ENCODE measurements at places on chromosomes 12 and 14.
A peak's percentile ranks its signal among the peaks of the same experiment; 100 is the strongest.

GRCh38 chr14:104821971-104822608 lies 21.2 kb downstream of the ZBTB42 start:
- no peak for DNase-seq

DNA sequence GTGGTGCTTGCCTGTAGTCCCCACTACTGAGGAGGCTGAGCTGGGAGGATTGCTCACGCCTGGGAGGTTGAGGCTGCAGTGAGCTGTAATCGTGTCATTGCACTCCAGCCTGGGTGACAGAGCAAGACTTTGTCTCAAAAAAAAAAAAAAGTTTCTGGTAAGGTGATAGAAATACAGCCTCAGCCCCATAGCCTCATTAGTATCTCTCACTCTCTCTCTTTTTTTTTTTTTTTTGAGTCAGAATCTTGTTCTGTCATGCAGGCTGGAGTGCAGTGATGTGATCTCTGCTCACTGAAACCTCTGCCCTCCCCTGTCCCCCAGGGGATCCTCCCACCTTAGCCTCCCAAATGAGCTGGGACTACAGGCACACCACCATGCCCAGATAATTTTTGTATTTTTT lies 19.2 kb downstream of the MTHFD1 start:
- no peak for DNase-seq

DNA sequence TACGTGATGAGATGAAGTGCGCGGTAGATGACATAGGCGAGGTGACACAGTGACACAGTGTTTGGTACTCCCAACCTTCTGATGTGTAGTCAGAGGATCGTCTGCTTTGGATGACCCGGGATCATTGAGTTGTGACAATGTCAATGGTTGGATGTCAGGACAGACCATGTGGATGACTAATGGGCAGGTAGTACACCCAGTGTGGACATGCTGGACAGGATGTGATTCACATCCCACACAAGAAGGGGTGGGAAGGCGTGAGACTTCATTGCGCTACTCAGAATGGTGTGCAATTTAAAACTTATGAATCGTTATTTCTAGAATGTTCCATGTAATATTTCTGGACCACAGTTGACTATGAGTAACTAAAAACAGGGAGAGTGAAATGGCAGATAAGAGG lies 23.8 kb downstream of the MAP3K9 start:
- no peak for DNase-seq

- DNase-seq: peak; percentile 52
These were observed 63.9 kb upstream of the GALNT9 start for GRCh38 chr12:132393245-132393795.

DNA sequence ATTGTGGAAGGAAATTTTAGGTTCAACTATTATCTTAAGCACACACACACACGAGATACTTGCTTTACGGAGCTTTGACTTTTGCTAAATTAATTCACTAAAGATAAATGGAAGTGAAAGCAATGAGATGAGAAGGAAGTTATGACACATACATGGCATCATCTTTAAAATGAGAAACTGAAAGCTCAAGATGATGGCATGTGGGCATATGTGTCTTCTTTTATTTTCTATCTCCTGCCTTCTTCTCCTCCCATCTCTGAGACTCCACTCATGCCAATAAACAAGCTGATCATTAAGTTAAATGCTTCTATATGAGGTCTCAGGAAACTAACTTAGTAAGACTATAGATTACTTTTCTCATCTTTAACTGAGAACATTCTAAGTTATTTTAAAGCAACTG lies 216.7 kb downstream of the MED13L start:
- no peak for DNase-seq

DNA sequence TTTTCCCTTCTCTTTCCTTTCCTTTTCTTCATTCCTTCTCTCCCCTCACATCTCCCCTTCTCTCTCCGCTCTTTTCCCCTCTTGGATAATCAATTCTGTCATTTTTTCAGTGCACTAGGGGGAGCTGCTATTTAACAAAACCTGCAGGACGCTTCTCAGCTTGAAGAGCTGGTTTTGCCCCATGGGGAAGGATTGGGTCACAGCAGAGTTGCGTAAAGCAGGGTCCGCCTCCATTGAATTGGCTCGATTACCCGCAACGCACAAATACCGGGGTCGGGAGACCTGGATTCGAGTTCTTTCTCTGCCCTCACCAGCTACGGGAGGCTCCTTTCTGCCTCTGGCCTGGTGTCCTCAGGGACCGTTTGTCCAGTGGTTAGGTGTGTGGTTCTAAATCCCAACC lies 42.1 kb upstream of the CHGA start:
- DNase-seq: peak; percentile 10

DNA sequence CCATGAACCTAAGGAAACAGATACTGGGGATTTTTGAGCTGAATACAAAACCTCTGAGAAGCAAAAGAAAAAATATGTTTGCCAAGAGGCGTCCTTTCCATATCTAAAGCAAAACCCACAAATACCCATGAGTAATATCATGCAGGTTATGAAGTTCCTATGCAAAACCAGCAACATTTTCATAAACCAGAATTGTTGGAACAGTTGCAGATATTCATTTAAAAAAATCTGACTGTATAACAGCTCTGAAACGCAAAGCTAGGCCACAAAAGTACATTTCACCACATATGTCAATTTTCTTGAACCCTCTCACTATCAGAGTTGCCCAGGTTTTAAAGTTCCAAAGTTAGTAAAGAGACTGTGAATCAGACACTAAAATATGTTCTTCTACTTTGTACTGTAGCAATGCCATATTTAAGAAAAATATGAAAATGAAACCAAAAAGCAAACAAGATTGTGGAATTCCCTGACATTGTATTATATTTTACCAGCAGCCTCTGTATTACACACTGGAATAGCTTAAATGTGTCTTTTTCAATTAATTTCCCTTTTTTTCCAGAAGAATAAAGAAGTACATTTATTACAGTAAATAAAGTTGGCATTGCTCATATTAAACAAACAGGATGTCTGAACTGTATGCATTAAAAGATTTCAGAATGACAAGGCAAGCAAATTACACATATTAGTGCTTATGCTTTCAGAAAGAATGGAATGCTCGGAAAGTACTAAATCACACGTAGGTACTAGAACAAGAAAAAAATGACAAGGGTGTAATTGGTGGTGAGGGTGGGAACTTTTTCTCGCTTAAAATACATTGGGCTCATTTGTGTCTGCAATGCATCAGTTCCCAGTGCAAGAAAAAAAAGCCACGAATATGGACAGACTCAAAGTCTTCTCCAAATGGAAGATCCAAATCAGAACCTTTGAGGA lies 33.6 kb upstream of the HIF1A start:
- DNase-seq: no peak

All from PC-9 (cell line).